ENCODE measurements at places on chromosomes 12 and 14. TPM values are rescaled to one million over a fixed set of nuclear protein-coding genes. Genes with fewer than 3 reads are reported as not detected.

- no peak for DNase-seq
Measured at GRCh38 chr14:74654931-74655330, 42.9 kb upstream of the LTBP2 start.

- no peak for DNase-seq
Measured at GRCh38 chr14:21455592-21455911, 371 bp downstream of the CHD8 start.

DNA sequence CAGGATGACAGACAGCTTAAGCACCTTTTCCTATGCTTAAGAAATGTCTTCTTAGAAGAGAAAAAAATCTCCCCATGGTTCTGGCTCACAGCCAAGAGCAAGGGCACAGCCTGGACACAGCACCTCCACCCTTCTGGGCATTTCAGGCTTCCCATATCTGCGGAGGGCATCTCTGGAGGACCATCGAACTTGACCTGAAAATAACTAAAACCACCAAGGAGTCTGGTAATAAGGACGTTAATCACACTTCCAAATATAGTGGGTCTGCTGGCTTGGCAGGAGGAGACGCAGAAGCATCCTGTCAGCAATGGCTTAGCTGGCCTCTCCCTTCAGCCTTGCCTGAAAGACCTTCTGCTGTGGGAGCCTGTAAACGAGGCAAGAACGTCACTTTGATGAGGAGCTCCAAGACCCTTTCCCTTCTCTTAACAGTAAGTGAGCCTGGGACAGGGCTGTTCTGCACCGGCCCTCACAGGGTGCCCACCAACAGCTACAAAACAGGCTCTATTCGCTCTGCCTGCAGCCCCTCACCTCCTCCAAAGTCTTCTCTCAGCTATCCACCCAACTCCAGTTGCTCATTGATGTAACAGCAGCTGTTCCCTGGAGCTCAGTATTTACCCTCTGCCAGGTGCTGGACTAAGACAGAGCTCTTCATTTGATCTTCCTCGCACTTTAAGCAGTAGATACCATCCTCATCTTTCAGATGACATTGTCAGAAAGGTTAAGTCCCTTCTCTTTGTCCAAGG, 13.2 kb downstream of the SETD3 start:
- no peak for DNase-seq

DNA sequence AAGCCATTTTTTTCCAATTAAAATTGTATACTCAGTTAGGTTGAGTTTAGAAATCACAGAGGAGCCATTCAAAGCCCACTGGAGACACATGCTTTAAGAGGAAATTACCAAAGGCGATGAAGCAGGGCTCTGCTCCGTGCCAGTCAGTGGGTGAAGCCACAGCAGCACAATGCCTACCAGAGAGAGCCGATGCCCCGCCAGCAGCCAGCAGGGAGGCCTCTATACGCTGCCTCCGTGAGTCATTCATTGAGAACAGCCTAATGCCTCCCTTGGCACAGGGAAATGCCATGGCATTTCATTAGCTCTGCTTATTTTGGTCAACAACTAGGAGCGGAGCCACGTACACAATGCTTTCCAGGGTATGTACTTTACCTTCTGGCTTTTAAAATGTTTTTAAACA, 197.8 kb upstream of the FRMD6 start:
- no peak for DNase-seq

DNA sequence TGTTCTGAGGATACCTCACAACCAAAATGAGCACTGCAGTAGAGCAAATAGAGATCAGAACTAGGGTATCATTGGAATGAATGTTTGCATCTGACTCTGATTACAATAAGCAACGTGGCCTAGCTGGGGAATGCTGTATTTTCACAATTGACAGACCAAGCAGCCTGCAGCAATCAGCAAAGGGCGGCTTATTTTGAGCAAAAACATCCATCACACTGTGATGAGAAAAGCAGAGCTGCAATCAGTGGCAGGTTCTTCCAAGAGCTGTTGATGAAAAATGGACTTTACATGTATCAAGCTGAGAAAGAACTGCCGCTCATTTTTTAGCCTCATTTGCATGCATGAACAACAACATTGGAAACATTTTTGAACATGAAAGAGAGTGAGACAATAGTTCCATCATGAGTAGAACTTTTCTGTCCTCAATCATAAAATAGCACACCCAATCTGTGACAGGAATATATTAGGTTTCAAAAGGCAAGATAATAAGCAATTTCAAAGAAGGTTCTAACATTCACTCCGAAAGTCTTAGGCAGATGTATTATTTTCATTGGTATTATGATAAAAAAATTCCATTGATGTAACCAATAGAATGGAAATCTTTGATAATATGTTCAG, 249.7 kb upstream of the FBXO33 start:
- no peak for DNase-seq

DNA sequence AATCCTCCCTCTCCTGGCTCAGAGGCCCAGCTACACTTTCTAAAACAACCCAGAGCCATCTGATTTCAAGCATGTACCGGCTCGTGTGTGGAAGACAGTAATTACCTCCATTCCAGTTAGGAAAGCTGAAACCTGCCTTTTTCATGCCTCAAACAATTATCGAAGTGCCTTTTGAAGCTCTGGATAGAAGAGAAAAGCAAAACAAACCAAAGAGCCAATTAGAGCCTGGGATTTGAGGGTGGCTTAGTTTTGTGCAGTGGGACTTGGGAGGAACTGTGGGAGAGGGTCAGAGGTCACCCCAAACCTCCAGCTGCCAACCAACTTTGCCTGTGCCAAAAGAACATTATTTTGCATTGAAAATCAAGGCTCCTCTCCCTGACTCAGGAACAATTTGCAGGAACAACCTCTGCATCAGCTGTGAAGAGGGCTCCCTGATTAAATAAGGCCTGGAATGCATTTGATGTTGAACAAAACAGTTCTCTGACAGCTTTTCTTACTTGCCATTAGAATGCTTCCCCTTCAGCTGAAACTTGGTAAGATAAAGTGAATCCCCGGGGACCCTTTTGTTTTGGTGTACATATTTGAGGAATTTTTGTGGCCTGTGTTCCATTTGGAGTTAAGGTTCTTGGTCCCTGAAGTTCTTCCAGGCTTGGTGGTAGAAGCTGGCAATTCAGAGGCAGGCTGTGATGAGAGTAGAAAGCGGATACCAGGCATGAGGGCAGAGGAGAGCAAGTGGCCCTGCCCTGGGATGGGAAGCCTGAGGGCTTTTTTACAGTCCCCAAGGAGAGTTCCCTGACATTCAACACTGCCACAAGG, 270.1 kb downstream of the ZFP36L1 start:
- no peak for DNase-seq

DNA sequence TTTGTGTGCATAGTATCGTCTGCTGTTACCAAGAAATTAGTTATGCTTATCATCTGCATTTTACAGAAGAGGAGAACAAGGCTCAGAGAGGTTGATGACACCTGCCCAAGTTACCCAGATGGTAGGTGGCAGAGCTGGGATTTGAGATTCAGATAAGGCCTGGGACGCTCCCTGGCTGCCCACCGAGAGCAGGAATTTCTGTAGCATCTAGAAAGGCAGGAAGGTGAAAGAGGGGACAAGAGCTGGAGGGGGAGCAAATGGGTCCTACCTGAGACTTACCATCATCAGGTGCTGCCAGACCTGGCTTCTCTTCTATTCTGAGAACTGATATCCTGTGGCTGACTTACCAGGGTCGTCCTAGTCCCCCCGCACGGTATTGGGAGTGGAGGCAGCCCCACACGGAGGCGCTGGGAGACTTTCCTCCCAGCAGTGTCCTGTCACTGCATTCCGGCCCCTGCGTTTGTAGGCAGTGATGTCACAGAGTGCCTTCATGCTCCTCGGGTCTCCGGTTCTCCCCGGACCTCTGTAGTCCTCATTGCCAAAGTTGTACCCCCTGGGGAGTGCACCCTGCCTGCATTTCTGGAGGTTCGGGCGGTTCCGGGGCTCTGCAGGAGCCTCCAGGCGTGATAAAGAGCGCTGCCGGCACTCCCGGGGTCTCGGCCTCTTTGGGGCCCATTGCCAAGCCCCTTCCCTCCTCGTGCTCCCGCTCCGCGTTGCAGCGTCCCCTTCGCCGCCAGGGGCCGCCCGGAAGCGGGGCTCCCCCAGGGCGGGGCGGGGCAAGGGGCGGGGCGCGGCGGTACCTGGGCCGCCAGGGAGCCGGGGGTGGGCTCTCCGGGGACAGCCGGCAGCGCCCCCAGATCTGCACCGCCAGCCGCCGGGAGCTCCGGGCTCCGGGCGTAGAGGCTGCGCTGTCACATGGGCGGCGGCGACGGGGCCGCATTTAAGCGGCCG, at the start of gene CABP1:
CABP1 (plus strand) TSS at position 856 of the 951 bp plus-strand sequence; CDS start at position 916, 60 bp downstream.
- no peak for DNase-seq

DNA sequence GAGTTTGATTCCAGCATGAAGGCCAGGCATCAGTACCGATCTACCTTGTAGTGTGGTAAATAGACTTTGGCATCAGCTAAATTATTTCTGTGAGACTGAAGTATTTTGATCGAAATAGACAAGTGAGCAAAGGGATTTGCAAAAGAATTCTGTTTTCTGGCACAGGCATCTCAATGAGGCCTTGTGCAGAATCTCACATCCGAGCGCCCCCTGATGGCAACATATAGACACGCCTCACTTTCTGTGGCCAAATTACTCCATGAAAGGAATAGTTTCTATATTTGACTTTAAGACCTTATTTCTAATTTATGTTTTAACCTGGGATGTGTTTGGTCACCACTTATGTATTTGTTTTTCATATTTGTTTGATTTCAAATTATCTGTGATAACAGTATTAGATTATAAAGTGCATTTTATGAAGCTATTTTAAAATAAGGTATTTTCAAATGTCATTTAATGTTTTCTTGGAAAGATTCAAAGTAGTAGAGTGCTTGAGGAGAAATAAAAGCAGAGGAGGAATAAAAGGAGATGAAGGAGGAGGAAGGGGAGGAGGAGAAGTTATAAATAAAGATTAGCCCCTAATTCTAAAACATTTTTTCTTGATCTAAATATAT, 731.9 kb downstream of the NRXN3 start:
- DNase-seq, result no peak

DNA sequence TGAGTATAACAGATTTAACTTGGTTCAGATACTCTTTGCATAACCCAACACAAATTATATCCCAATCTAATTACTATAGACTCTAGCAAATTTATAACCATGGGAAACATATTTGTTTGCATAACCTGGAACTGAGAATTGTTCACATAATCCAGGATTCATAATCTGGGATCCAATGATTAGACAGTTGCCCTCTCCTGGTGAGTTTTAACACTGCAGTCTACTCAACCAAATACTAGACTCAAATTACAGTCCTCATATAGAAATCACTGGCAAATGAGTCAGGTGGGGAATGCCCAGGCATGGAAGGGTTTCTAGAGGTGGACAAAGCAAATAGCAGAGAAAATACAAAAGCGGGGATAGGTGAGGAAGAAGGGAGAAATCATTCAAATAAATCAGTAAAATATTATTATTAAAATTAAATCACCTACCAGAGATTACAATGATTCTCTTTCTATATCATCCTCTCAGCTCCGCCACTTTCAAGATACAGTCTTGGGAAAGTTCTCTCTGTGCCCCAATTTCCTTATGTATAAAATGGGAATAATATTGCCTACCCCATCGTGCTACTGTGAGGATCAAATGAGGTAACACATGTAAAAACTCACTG, 9.4 kb downstream of the GCH1 start:
- no peak for DNase-seq

- DNase-seq, result no peak
Measured at GRCh38 chr12:91278126-91278525, 95.5 kb upstream of the DCN start.

DNA sequence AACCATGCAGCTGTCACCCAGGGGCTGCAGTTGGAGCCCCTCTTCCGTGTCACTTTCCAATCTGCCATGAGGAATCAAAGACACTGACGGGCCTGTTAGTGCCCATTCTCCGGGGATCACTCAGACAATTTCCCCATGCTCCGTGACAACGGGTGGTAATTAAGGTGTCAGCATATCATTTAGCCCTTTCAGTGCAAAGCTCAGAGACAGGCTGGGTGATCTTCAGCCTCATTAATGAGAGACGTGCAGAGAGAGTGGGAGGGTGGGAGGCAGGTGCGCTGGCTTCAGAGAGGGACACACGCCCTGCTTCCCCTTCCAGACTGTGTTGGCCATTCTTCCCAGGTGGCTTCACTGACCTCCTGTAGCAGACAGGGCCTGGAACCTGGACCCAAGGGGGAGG, 58.7 kb downstream of the MVK start:
- DNase-seq, result no peak

GRCh38 chr12:57611108-57611826, at the start of gene ARHGEF25:
ARHGEF25 (plus strand) TSS chr12:57611435; CDS start chr12:57611895, 460 bp downstream.
- DNase-seq, result peak; percentile 93

GRCh38 chr14:72892879-72893635, 844 bp downstream of the DPF3 start:
- DNase-seq, result no peak

- no peak for DNase-seq
Measured at GRCh38 chr14:73500360-73500759, 9.6 kb downstream of the RIOX1 start.

GRCh38 chr14:37650356-37651037, 55.1 kb downstream of the TTC6 start:
- no peak for DNase-seq

GRCh38 chr12:12365446-12365802, 8.5 kb downstream of the BORCS5 start:
- DNase-seq, result no peak

- no peak for DNase-seq
Measured at GRCh38 chr14:69137416-69137815, 15.5 kb downstream of the DCAF5 start.

- DNase-seq, result no peak
Measured at GRCh38 chr14:38743966-38744584, 359.0 kb downstream of the SEC23A start.

DNA sequence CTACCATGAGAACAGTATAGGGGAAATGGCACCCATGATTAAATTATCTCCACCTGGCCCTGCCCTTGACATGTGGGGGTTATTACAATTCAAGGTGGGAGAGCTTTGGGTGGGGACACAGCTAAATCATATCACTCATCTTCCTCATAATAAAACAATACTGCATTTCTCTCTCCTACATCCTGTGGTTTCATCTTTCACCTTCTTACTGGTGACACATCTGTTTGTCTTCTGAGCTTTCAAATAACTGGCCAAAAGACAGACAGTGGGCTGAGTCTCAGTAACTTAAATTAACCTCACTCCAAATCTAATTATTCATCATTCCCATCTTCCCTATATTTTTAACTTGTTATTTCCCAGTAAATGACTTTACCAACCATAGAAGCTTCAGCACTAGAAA, 729.7 kb upstream of the USP15 start:
- DNase-seq, result no peak

- DNase-seq, result no peak
Measured at GRCh38 chr14:55926007-55926406, 192.2 kb upstream of the PELI2 start.

CLEC1A gene
- total RNA-seq, result 1.9 TPM

HOXC9 gene
- total RNA-seq, result not detected

SERPINA10 gene
- total RNA-seq, result not detected

GPRC5A gene
- 11.4 TPM for total RNA-seq

TAOK3 gene
- 18.9 TPM for total RNA-seq
